ENCODE measurements at places on chromosomes 11 and 22.

GRCh38 chr11:118893662-118894061 lies 10.0 kb downstream of the CXCR5 start:
- no peak for DNase-seq
- peaks cover 6% of the 10 kb centered on the region for H3K4me1 ChIP-seq
- peaks cover 2% of the 10 kb centered on the region for H3K36me3 ChIP-seq
- no peaks in the 10 kb centered on the region for H3K27me3 ChIP-seq
- H3K4me3 ChIP-seq: no peak overlapping the region

- H3K27me3 ChIP-seq: no peaks in the 10 kb centered on the region
- DNase-seq: no peak
Measured at GRCh38 chr22:35505399-35506258, 35.0 kb upstream of the RASD2 start.

DNA sequence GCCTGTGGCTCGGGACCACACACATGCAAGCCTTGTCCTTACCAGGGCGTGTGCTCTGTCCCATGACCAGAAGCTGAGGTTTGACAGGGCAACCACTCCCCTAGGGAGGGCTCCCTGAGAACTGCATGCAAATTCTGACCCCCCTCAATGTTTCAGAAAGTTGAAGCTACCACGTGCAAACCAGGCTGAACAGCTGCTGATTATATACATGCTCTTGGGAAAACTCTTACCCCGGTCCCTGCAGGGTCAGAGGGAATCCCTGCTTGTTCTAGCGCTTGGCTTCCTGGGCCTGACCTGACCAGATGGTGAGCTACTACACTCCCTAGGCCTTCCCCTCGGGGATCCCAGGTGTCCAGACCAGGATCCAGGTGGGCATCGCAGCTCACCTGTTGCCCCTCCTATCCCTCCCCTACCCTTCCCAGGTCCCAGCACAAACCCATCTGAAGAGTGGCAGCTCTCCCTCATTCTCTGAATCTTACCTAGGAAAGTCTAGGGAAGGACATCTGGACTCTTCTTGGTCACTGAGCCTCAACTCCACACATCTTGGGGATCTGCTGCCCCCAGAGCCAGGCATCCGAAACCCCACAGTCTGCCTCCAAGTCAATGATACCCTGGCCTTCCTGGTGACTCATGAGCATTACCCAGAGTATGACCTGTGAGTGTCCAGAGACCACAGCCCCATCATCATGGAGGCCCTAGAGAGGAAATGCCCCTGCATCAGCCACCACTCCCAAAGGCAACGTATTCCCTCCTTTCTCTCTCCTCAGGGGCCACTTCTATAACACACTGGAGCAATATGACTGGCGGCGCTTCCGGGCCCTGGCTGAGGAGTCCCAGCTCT lies 61.5 kb downstream of the BTG4 start:
- no peak for DNase-seq
- H3K27me3 ChIP-seq: no peaks in the 10 kb centered on the region
- no peak overlapping the region for H3K27ac ChIP-seq

DNA sequence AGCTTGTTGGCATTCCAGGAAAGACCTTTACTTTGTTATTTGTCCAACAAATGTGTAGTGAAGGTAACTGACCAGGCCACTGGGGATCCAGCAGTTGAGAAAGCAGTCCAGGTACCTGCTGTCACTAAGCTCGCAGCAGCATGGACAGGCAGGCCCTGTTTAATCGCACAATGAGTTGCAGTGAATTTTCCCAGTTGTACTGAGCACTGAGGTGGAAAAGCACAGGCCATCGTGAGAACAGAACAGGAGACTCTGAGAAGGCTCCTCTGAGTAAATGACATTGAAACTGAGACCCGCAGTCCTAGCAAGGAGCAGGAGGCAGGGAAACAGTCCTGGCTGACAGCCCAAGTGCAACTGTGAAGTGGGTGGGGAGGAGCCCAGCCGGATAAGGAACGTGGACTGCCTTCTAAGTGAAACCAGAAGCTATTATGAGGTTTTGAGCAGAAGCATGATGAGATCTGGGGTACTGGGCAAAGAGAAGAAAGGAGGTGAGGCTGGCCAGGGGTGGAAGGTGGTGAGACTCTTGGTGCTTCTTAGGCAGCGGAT lies 39.8 kb upstream of the CDON start:
- no peak for DNase-seq
- H3K4me1 ChIP-seq: peaks cover 15% of the 10 kb centered on the region
- H3K27me3 ChIP-seq: no peaks in the 10 kb centered on the region
- no peaks in the 10 kb centered on the region for H3K36me3 ChIP-seq
- no peak overlapping the region for H3K4me3 ChIP-seq

GRCh38 chr11:30328681-30329080 lies 5.8 kb downstream of the ARL14EP start:
- DNase-seq: no peak
- H3K27ac ChIP-seq: no peak overlapping the region
- H3K27me3 ChIP-seq: no peaks in the 10 kb centered on the region
- no peak overlapping the region for H3K4me3 ChIP-seq
- H3K4me1 ChIP-seq: no peaks in the 10 kb centered on the region
- H3K36me3 ChIP-seq: no peaks in the 10 kb centered on the region

All from mesendoderm (in vitro differentiated cells).